SHP77 treated with DMSO at 0.1 percent for 48 hours (cell line): ENCODE measurements at places on chromosomes 7 and 10.

DNA sequence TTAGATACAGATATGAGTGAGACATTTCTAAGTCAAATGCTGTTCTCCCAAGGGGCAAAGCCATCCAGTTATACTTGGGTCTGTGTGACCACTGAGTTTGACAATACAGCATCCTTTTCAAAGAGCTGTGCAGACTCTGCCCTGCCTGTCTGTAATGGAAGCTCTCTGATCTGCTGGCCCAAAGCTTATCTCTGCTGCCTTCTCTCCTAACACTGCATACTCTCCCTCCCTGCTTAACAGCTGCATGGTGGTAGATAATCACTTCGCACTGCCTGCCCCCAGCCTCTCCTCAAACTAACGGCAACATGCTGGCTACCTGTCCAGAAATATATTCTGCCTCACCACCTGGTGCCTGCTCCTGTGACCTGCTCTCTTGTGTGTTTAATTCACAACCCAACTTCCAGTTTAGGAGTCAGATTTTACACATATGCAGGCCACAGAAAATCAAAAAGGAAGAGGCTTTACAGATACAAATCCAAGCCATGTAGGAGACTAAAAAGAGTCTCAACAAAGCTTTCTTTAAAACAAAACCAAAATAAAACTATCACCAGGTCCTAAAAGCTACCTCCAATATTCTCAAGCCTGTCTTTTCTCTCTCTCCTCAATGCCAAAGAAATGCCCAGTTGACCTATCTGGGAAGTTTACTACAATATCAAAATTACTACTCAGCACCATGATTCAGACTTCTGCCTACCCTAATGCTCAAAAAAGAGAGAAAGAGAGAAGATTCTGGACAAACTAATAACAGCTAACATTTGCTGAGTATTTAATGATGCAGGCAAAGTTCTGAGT is 145.6 kb downstream of the RELN start:
- DNase-seq = no peak

GRCh38 chr10:103882285-103883007 is 27.1 kb upstream of the SH3PXD2A start:
- DNase-seq = no peak

DNA sequence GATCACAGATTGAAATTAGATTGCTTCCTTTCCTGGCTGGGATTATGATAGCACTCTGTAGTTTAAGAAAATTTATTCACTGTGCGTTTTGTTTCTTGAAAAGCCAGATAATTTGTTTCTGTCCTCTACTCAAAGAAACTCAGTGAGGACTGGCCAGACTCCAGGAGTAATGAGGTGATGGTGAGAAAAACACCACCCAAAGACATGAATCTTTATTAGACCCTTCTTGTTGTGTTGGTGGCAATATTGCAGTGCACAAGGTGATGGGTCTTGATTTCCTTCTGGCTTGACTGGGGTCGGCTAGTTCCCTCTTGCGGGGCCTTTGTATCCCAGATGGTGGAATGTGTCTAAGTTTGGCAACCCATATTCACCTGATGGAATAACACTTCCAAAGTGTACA is 756.8 kb downstream of the LRMDA start:
- DNase-seq = no peak

GRCh38 chr10:48550071-48550691 is 54.7 kb downstream of the ARHGAP22 start:
- no peak for DNase-seq

GRCh38 chr10:52145636-52146035 is 168.4 kb upstream of the DKK1 start:
- no peak for DNase-seq

DNA sequence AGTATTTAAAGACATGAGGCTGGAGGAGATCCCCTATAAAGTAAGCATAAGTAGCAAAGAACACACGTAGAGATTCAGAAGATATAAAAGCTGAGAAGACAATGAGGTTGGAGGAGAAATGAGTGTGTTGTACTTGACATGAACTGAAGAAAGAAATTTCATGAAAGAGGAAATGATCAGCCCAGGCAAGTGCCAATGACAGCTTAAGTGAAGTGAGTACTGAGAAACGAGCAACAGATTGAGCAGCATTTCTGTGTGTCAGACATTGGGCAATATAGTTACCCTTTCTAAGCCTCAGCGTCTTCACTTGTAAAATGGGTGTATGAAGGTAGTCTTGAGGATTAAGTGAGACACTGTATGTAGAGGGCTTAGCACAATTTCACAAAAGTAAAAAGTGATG is 4.8 kb upstream of the LIPA start:
- no peak for DNase-seq

DNA sequence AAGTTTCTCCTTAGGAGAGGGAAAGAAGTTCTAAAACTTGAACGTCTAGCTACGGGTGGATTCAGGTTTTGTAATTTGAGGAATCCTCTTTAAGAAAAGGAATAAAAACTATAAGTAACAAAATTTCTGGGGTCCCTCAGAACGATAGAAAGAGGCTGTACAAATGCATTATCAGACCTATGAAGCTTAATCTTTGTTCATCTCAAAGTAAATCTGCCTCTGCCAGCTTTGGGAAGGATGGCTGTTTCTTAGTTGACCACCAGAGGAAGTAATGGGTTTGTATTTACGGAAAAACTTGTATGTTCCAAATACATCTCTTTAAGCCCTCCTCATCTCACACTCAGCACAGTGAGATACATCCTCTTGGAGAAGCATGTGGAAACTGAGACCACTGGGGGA is 864 bp downstream of the PSTK start:
- DNase-seq = no peak

DNA sequence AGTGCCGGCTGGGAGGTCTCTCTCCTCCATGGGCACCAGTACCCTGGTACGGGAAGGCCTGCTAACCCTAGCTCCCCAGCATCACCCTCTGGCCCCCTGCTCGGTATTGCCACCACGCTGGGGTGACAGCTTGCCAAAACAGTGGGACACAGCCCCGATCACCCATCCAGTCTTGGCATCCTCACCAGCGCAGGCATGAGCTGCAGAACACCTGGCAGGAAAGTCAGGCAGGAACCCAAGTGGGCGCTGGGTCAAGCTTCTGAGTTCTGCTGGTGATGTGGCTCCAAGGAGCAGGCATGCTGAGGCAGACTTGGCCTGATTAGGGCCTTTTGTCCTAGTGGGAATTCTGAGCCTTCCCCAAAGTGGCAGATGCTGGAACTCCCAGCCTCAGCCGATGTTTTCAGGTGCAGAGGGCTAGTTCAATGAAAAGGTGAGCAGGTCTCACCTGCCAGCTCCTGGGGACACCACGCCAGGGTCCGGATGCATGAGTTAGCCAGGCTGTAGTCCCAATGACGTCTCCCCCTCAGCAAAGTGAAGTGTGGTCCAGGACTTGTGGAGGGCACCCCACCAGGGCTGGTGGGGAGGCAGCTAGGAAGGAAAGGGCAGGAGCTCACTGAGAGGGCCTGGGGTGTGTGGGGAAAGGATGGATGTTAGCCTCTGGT is 8.5 kb upstream of the ZNF22 start:
- DNase-seq = no peak
